ENCODE measurements at places on chromosomes 5 and 9.
A peak's percentile ranks its signal among the peaks of the same experiment; 100 is the strongest.

DNA sequence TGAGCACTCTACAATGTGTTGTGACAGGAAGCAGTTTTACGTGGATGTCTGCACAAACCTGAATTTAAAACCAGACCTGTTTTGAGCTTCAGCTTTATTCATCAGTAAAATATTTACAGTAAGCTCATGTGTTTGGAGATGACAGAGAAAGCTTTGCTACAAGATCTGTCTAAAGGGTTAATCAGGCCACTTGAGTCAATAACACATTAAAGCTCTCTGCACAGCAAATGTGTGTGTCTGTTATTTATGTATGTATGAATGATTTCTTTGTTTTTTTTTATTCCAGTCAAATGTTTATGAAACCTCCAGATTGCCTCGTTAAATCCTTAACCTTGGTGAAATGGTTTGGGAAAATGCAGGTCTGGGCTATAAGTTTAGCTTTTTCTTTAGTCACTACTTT is 77.3 kb upstream of the SREK1 start:
- no peak for DNase-seq

DNA sequence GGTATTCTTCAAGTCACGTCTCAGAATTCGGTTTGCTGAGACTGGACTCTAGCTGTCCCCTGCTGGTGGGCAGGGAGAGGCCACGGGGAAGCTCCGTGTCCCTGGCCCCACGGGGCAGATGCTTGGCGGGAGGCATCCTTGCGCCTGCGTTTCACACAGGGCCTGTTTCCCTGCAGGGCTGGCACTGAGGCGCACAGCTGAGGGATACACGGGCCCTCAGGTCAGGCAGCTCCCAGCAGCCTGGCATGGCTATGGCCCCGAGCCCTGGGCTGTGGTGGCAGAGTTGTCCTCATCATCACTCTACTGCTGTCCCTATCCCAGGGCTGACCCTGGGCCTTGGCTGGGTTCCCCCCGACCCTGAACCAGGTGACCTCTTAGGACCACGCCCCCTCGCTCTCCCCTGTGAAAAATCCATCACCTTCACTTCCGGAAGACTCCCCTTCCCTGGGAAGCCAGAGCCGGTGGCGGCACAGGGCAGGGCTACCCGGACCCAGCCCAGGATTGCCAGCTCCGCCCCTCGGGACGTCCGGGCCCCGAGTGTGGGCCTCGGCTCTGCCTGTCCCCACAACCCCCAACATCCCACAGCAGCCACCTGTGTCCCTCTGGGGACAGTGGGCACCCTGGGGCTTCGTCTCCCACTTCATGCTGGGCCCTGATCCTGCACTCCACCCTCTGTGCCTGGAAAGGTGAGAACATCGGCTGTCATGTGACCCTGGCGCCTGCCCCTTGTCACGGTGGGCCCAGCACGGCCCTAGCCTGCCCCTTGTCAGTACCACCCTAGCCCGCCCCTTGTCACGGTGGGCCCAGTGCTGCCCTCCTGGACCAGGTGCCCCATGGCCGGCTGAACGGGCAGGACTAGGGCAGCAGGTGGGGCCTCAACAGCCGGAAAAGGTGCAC is 5.0 kb downstream of the DPP7 start:
- DNase-seq, result no peak

GRCh38 chr5:83740741-83741140 is 20.1 kb upstream of the HAPLN1 start:
- no peak for DNase-seq

DNA sequence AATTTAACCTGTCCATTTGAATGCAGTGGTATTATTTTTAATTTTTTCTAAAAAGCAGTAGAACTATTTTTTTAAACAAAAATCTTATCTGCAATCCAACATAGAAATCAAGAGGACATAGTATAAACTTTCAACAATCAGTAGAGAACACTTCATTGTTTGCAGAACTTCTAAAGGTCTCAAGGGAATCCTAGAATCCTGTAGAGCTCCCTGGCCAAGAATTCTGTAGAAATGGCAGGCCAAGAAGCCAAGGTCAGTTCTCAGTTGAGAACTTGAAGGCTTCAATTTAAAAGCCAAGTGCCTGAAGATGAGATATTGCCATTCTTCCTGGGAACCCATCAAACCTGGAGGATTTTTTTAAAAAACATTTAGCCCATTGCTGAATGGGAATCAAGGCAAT is 199.2 kb upstream of the KLF4 start:
- DNase-seq, result no peak

DNA sequence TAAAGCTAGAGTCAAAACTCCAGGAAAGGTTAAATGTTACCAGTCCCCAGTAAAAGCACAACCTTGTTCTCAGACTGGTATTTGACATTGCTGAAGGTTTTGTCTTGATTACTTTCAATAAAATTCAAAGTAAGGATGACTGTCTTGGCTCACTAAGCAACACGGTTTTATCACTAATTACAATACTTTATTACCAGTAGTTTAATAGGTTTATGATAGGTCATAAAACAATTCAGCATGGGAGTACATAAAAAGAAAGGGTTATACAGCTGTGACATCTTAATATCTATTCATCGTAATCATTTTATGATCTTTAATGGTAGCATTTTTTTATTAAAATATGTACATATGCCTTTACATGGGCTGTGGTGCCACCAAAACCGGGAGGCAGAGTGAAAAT is 370.7 kb upstream of the IRX2 start:
- DNase-seq, result no peak

GRCh38 chr5:89028595-89029285 is 145.8 kb upstream of the MEF2C start:
- DNase-seq, result no peak

DNA sequence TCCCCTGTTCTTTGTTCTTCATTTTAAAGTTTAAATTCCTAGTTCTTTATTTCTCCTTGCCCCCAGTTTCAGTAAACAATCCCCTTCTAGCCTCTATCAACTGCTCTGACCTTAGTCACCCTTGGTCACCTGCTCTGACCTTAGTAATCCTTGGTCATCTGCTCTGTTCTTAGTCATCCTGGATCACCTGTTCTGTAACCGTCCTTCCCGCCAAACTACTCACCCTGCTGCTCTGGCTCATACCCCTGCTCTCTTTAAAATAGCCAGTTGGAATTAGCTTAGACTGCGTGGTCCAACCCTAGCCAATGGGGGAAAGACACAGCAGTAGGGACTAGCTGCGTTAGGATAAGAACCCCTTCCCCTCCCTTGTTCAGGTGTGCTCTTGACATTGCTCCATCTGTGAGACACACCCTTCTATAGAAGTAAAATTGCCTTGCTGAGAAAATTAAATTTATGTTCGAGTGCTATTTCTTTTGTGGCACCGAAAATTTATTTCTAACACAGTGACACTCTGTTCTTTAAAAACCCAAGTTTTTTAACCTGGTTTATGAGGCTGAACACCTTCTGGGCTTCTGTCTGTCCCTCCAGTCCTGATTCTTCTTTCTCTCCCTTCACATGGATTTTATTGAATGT is 3.8 kb downstream of the PRRC1 start:
- DNase-seq, result no peak

GRCh38 chr9:27395484-27395921 is 98.6 kb upstream of the EQTN start:
- DNase-seq, result peak; percentile 66

- DNase-seq, result no peak
Observed at GRCh38 chr5:155381654-155382053, 368.1 kb downstream of the KIF4B start.

DNA sequence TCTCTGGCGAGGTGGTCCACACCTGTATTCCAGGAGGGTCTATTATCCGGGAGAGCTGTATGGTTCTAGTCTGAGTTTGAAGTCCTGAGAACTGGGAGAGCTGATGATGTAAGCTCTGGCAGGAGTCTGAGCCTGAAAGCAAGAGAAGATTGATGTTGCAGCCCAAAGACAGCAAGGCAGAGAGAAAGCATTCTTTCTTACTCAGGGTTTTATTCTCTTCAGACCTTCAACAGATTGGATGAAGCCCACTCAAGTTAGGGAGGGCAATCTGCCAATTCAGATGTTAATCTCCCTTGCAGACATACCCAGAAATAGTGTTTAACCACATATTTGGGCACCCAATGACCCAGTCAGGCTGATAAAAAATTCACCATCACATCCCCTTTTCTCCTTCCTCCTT is 159.1 kb downstream of the CCDC171 start:
- no peak for DNase-seq

DNA sequence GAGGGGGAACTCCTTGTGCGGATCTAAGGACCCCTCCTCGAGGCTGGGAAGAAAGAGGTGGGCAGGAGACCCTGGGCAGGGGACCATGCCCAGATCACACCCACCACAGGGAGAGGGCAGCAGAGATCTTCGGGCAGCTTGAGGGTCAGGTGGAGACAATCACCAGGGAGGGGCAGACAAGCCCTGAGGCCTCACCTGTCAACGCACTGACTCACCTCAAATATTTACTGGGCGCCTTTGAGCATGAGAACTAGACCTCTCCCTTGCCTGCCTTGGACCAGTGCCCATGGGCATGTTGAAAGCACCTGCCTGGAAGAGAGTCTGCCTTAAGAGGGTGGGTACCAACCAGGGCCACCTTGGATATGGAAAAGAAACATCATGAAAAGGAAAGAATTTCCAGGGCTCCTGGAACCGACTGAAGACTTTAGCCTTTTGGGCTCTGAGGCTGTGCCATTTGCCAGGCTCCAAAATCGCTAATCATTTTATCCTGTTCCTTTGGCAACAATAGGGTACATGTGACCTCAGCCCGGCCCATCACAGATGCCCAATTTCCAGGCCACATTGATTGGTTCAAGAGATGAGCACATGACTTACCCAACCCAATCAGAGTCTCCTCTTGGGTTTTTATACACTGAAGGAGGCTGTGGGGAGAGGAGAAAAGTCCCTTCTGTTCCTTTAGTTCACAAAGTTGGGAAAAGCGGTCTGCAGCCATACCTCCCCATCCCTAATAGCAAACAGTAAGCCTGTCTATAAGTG is 10.4 kb upstream of the SPINK4 start:
- DNase-seq, result no peak

- no peak for DNase-seq
Observed at GRCh38 chr5:33167541-33167940, 273.2 kb upstream of the TARS1 start.

GRCh38 chr5:34545164-34545563 is 111.0 kb upstream of the RAI14 start:
- no peak for DNase-seq

DNA sequence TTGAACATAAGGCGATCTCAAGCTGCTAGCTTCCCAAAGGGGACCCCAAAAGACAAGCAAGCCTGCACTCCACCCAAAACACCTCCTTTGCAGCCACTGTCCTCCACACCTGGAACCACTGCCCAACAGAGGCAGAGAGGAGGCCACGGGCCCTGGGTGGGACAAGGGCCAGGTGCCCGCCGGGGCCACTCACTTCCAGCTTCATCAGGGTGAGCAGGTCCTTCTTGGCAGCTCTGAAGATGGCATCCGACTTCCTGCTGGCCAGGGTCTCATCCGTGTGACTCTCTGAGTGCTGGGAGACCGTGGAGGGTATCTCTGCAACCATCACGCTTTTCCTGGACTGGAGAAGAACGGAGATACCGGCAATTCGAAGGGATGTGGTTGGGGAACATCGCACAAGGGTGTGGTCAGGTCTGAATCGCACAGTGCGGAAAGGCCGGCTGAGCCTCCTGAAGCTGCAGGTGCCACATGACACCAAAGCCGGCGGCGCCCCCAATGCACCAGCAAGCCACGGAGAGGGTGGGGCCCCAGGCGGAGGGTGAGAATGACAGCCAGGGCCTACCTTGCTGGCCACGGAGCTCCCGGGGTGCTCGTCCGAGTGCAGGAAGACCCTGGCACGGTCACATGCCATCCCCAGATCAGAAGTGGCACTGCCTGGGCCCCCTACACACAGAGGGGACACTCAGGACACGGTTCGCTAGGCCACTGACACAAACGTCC is 44.6 kb downstream of the PNPLA7 start:
- no peak for DNase-seq

DNA sequence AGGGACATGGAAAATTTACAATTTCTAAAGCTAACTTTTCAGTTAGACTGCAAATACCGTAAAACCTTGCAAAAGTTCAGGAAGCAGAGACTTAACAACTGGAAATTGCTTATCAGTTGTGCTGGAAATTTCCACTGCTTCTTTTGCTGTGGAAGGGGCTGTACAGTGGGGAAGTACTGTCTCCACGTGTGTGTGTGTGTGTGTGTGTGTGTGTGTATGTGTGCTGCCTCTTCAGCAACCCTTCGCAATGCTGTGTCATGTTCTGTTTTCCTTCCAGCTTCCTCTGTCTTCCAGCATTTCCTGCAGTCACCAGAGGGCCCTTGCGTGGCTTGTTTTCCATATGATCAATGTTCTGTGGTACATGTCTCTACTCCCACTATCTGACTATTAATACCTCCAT is 87.5 kb upstream of the RANBP3L start:
- peak; percentile 44 for DNase-seq

DNA sequence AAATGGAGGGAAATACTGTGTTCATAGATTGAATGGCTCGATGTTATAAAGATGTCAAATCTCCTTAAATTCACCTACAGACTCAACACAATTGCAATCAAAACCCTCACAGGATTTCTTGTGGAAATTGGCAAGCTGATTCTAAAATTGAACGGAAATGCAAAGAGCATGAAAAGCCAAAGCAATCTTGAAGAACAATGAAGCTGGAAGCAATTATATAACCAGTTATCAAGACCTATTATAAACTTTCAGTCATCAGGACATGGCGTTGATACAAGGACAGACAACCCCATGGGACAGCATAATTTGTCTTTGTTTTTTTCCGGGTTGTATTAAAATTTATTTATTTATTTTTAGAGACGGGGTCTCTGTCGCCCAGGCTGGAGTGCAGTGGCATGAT is 53.5 kb upstream of the OTULINL start:
- DNase-seq, result no peak

- DNase-seq, result no peak
Observed at GRCh38 chr5:57887851-57888621, 405.4 kb upstream of the ACTBL2 start.

GRCh38 chr5:56282951-56283350 is 49.8 kb upstream of the ANKRD55 start:
- no peak for DNase-seq

DNA sequence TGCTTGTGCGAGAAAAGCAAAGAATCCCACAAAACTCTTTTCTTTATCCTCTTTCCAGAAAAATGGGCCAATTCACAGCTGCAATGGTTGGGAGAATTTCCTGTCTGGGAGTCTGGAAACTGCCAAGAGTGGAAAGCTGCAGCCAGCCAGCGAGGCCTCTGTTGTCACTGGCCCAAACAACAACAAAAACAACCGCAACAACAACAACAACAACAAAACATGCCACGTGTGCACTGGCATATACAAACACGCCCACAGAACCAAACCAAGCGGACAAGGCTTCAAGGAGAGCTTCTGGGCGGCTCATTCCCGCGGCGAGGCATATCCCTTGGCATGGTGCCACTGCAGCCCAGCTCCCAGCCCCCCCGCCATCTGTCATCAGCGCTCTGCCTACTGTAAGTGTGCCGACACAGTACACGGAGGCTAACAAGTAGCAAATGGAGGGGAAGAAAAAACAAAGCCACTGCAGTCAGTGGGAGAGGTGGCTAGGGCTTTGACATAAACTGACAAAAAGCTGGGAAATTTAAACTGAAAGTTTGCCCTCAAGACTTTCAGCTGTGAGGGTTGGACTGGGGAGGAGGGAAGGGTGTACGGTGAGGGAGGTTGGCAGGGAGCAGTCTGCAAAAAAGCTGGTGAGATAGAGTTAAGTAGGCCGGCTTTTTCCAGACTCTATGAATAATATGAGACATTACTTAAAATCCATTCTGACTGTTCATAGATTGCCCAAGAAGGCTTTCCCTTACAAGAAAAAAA is 165.0 kb upstream of the ZNF462 start:
- DNase-seq, result peak; percentile 60

- no peak for DNase-seq
Observed at GRCh38 chr9:119005162-119005561, 364.1 kb downstream of the BRINP1 start.

Measured in globus pallidus (tissue), 1 donor.